ENCODE measurements at places on chromosomes 1 and 21. TPM values are rescaled to one million over a fixed set of nuclear protein-coding genes. Genes with fewer than 3 reads are reported as not detected.

KCNE2 gene
- not detected for polyA plus RNA-seq

MPL gene
- 0.08 TPM for polyA plus RNA-seq

PSRC1 gene
- polyA plus RNA-seq: 5.4 TPM

DNA sequence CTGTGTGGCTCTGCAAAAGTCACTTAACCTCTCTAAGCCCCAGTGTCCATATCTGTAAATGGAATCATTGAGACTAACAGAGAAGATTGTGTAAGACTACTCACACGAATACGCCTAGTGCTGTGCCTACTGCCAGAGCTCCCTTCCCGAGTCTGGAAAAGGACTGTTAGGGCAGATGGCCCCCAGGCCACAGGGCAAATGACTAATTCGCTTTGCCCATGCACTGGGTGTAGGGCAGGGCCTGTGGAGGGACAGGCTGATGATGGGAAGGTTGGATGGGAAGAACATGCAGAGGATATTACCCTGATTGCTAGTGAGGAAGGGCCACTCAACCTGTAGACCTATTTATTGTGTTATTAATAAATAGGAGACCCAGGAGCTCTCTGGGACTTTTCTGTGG, 4.2 kb upstream of the GPR61 start:
- no peak for DNase-seq

DNA sequence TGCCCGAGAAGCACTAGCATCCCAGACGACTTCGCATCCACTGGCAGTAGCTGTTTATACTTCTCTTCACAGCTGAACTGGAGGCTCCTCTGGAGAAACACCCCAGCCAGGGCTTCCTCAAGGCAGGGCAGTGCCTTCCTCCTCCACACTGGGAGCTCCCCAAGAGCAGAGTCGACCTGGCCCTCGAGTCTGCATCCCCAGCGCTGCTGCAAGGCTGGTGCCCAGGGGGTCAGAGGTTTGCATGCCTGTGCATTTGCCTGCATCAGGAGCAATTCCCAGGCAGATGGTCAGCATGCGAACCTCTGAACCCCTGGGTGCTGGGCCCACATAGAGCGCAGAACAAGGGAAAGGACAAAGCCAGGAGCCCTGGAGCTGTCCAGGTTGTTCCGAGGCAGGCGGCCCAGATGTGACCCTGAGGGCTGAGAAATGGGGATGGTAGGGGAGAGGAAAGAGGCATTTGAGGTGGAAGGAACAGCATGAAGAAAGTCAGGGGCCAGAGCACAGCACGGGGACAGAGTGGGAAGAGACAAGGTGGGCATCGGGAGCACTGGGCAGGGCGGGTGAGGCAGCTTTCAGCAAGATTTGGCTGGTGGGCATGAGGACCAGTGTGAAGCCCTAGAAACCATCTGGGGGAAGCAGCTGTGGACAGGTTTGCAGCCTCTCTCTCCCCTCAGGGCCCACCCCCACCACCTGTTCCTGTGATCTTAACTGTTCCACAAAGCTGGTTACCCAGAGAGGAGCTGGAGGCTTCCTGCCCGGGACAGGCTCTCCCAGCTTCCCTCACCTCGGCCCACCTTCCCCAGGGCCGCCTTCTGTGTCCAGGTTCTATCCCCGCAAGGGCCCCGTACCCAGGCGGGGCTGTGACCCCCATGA, 6.4 kb upstream of the S100A8 start:
- no peak for DNase-seq

- no peak for DNase-seq
Measured at GRCh38 chr21:28639737-28640136, 352.9 kb downstream of the LTN1 start.

- DNase-seq: no peak
Measured at GRCh38 chr1:118827207-118827606, 160.9 kb downstream of the TBX15 start.

- DNase-seq: no peak
Measured at GRCh38 chr1:36112823-36113222, 12.2 kb downstream of the COL8A2 start.

DNA sequence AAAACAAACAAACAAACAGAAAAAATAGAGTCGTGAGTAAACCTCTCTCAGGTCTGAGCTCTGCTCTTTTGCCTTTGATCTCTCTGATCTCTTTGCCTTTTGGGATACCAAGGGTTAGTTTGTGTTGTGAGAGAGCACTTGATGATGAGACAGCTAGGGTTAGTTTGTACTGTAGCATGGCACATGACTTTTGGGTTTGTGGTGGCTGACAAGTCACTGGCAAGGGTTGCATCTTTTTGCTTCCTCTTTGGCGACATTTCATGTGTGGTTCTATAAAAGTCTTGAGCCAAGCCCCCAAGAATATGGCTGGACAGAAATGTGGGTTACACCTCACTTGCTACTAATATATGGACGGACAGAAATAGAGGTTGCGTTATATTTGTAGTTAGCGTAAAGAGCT, 60.5 kb downstream of the TESK2 start:
- DNase-seq: no peak

DNA sequence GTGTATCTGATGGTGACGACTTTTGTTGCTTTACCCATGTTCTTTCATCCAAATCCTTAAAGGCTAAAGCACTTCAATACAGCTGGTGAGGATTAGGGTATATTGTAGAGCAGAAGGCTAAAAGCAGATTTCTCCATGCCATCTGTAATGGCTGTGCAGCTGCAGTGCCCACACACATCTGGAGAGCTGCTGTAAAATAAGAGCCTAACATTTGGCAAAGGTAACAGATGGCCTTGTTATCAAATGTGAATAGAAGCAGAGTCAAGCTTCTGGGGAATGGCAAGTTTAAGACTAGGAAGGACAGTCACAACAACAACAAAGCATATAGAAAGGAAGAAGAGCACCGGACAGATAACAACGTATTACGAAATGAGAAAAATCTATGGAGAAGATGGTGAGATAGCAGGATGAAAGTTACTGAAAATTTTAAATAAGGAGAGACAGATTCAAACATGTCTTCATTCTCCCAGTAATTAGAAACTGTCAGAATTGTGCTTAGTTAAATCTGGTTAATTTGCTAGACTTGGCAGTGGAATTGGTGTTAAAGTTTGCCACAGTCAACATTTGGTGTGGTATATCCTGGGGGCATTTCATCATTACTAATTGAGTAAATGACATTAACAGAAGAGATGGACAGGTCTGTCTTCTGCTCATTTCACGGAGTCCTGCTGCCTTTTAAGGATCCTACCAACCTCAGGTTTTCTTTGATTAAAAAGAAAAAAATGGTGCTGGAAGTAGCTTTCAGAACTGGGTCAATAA, 1093.2 kb downstream of the ADGRL2 start:
- no peak for DNase-seq

- DNase-seq: peak; percentile 56
Measured at GRCh38 chr1:151251656-151252470, 2.7 kb upstream of the PSMD4 start.

DNA sequence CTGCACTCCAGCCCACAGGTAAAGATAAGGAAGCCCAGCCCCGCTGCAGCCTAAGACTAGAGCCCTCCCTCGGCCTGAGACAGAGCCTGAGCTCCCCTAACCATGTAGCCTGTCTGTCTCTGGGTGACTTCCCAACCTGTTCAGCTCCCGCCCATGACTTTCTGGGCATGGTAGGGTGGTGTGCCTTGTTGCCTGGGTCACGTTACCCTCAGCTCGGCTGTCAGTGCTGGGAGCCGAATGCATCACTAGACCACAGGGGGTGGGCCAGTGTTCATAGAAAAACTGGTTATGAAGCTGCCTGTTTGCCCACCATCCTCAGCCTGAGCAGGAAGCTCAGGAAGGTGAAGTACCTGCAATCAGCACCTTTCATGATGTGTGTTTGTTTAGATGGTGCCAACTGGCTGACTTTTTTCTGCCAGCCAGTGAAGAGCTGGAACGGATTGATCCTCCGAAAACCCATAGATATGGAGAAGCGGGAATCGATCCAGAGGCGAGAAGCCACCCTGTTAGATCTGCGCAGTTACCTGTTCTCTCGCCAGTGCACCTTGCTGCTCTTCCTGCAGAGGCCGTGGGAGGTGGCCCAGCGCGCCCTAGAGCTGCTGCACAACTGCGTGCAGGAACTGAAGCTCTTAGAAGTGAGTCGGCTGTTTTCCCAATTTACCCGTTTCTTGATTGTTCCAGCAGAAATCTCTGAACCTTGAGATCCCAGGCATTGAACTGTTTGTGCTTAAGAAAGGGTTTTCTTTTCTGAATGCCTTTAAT, 43.9 kb upstream of the PWP2 start:
- DNase-seq: no peak

DNA sequence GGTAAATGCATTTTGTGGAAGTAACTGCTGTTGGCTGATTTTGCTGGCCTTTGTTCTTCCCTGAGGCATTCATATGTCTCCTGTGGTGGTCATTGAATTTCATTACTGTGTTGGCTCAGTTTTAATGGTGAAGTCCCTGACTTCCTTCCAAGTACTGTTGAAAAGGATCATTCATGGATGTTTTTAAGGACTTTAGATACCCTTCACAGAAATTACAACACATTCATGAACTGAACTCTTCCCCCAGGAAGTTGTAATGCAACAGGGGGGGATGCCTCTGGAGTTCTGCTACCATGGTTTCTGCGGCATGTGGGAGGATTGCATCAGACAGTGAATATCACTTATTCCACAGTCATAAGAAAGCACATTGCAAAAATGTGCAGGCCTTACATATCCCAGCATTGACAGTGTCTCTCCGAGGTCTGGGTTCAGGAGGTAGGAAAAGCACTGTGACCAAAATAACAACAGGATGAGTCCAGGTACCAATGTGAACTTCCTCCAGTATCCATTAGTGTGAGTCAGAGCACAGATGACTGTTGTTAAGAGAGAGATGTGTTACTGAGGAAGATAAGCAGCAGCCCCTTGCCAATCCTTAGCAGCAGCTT, 2.1 kb upstream of the RAB3GAP2 start:
- DNase-seq: no peak

DNA sequence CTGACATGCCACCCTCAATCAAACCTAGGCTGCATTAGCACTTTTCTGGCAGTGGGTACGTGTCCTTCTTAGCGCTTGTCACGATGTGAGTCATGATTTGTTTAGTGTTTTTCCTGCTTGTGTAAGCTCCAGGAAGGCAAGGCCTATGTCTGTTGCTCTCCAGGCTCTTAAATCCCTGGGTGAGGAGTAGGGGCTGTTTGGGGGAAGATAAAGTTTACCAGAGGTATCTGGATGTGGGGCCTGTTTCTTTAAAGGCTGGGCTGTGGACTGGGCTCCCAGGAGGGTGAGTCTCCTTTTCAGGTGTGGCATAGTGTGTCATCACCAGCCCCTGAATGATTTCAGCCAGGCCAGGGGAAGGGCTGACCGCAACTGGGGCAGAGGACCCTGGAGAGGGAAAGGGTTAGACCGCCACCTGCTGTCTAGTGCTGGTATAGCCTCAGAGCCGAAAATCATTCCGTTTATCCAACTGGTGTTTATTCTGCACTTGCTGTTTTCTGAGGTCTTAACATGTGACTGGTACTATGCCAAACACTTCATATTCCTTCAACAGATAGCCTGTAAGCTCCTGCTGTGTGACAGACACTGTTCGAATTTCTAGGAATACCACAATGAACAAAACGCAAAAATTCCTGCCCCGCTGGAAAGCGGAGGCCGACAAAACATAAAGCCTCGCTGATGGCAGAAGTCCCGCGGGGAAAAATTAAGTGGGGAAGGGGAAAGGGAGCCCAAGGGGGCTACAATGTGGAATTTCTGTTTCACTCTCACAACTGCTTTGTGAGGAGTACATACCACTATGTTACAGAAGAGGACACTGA, 9.7 kb downstream of the SERINC2 start:
- DNase-seq: peak; percentile 46

GRCh38 chr1:7003676-7004075, 218.4 kb downstream of the CAMTA1 start:
- no peak for DNase-seq

- no peak for DNase-seq
Measured at GRCh38 chr1:160859166-160859565, 3.5 kb downstream of the CD244 start.

GRCh38 chr1:6224718-6225117, 11.0 kb downstream of the ICMT start:
- no peak for DNase-seq
